GM04504 (cell line): ENCODE measurements at places on chromosomes 5 and 9.

DNA sequence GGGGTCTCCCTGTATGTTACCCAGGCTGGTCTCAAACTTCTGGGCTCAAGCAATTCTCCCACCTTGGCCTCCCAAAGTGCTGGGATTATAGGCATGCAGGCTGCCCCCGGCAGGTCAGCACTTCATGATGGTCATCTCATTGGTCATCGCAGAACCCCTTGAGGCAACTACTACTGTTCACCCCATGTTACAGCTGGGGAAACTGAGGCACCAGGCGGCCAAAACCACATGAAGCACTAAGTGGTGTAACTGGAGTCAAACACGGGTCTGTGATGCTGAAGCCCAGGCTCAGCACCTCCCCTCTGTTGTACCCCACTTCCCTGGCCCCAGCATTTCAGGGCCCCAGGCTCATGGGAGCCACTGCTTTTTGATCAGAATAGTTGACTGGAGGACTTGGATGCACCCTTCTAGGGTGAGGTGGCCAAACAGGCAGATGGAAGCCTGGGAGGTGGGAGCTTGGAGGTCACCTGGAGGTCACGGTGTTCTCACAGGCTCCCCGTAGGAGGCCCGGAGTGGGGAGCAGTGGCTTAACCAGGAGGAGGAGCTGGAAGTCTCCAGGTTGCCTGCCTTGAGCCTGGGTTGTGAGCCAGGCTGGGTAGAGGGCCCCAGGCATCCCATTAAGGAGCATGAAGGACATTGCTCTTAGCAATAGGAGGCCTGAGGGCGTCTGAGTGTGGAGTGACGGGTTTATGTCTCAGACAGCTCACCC, 57.3 kb upstream of the RPL26L1 start:
- no peak for DNase-seq

DNA sequence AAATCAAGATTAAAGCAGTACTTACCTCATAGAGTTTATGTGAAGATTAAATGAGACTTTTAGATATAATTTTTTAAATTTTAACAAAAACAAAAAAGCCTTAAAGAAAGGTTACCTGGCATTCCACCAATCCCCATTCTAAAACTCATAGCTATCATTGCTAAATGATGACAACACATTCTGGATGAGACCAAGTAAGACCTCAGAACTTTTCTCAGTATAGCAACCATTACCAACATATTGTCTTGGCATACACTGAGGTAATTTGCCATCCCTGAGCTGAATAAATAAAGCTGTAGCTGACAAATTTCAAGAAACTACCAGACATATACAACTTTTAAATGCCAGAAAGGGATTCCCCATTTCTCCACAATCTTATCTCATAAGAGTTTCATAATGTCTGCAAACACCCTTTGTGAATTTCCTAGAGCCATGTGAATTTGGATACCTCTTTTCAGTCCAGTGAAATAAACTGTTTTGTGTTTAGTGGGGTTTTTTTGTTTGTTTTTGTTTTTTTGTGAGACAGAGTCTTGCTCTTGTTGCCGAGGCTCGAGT, 29.5 kb downstream of the RANBP3L start:
- no peak for DNase-seq

DNA sequence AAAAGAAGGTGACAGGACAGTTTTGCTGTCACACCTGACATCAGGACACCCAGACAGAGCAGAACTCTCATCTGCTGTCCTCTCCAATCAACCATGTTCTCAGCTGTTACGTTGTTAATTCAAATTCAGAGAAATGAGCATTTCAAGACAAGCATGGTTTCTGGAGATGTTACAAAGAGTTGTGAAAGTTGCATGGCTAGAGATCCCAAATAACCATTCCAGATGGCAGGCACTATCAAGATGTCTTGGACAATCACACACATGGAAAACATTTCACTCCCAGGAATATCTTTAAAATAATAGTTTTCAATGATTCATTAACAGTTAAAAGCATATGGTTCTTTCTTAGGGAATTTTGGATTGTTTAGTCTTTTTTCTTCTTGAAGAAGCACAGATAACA, 533.1 kb downstream of the AGTPBP1 start:
- DNase-seq = no peak

GRCh38 chr5:4306057-4306456, 710.4 kb downstream of the IRX1 start:
- no peak for DNase-seq

DNA sequence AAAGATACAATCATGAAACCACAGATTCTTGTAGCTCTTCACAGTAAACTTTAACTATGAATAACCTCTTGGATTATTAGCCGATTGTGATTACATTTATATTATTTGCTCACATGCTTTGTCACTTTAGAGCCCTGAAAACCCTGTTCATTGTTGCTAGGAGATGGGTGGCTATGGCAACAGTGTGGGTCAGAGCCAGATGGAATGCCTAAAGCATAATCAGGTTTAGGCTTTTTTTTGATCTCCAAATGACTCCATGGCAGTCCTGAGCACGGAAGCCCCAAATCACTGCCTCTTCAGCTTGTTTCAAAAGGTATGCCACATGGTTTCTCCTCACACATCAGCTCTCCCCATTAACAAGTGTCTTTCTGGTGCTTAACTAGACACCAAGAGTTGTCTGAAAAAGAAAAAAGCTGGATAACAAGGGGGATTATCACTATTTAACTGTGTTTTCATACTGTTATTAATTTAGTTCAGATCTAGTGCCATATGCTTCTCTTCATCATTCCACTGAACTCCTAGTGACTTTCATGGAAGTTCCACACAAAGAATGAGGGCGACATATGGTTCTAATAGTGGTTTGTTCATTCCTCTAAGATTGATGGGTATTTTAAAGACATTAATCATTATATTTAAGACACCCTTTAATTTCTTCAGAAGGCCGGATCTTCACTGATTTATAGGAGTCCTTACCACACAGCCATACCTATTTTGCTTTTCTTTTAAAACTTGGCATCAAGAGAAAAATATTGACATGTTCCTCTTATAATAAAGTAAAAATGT, 88.8 kb upstream of the PAM start:
- DNase-seq = no peak

DNA sequence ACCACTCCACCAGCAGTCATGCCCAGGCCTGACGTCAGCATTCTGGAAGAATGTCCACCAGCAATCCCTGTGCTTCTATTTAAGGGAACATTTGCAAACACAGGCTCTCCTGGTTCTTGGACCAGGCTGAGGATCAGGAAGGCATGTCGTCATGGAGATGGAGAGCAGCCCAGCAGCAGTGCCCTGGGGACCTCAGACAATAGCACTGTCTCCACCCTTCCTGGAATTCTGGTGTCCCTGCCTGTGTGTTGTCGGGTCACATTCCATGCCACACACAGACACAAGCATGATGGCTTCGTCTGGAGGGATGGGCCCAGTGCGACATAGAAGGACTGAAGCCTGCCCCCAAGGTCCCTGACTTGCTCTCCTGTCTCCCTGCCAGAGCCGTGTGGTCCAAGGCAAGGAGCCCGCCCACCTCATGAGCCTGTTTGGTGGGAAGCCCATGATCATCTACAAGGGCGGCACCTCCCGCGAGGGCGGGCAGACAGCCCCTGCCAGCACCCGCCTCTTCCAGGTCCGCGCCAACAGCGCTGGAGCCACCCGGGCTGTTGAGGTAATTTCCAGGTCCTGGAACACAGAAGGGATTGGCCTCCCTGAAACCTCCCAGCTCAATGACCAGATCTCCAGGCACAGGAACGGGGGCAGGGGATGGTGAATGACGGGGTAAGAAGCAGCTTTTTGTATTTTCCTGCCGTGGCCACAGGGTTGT, 43.8 kb downstream of the STOM start:
- peak; percentile 71 for DNase-seq

- DNase-seq = no peak
Observed at GRCh38 chr5:74337984-74338310, 302.6 kb downstream of the ENC1 start.

GRCh38 chr5:90264689-90265544, 144.6 kb downstream of the CETN3 start:
- peak; percentile 24 for DNase-seq

- peak; percentile 51 for DNase-seq
Observed at GRCh38 chr5:10695055-10695649, 65.9 kb downstream of the DAP start.

GRCh38 chr9:2420543-2420942, 201.0 kb upstream of the VLDLR start:
- DNase-seq = no peak

GRCh38 chr9:27539479-27540441, 10.1 kb upstream of the MOB3B start:
- peak; percentile 24 for DNase-seq
